Activated CD4-positive, alpha-beta T cell treated with anti-CD3 and anti-CD28 coated beads for 48 hours (primary cell): ENCODE measurements at places on chromosomes 4 and X.

DNA sequence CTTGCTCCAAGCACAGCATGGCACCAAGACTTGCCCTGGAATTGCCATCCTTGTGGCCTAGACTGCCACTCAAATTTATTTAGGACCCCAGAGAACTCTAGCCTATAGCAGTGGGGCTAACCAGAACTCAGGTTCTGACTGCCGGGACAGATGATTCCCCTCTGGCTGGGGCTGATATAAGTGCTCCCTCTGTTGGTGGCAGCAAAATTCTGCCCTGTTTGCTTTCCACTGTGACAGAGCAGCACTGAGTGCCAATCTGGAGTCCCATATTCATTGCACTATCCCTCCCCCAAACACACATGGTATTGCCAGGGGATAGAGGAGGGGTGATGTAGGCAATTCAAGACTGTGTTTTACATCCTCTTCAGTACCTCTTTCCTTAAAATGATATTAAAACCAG lies 1081.9 kb downstream of the FAT4 start:
- no peak for DNase-seq

GRCh38 chr4:121995790-121996537 lies 44.1 kb upstream of the TRPC3 start:
- DNase-seq = no peak

DNA sequence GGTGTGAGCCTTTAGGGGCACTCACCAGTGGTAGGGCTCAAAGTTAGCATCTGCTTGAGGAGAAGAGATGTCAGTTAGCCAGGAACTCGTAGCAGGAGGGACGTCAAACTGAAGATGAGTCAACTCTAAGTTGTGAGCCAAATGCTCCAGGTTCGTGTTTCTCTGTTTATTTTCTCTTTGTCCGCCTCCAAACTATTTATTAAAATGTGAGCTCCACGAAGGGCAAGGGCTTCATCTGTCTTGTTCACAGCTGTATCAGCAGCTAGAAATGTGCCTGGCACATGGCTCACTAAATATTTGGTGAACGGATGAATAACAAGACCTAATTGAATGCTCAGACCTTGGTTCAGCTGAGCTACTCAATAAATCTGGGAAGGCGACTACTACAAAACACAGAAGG lies 248.9 kb downstream of the BCOR start:
- no peak for DNase-seq

DNA sequence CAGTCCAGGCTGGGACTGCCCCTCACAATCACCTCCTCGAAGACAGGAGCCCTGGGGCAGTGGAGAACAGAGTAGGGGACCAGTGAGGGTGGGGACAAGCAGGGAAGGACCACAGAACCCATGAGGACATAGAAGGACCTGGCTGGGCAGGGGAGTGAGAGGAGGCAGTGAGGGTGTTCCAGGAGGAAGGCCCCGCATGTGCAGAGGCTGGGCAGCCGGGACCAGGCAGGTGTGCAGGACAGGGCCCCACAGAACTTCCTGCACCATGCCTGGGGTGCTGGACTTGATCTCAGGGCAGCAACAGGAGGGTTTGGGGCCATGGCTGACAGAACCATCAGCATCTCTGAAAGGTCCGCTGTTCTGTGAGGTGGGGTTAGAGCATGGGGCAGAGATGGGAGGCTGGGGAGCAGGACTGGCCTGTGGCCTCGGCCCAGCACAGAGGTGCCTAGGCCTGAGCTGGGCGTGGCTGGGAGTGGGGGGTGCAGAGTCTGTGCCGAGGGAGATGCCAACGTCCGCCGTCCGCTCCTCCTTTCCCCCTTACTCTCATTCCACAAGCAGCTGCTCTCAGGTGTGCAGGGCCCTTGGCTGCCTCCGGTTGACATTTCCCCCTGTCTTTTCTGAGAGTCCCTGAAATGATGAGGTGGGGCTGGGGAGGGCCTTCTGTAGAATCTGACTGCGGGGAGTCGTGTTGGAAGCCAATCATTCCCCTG lies 40.8 kb downstream of the EVC start:
- DNase-seq = no peak

DNA sequence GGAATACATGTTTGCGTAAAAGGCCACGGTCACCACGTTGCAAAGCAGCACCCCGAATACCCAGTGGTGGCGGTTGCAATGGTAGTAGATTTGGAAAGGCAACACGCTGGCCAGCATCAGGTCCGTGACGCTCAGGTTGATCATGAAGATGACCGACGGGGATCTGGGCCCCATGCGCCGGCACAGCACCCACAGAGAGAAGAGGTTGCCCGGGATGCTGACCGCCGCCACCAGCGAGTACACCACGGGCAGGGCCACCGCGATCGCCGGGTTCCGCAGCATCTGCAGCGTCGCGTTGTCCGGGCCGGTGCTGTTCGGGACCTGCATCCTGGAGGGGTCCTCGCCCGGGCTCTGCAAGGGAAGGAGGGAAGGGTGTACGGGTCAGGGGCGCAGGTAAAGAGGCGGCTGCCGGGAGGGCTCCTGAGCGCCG lies 13.5 kb upstream of the ASMTL start:
- peak; percentile 2 for DNase-seq

GRCh38 chrX:69466546-69466945 lies 37.6 kb upstream of the NALF2 start:
- DNase-seq = no peak

- no peak for DNase-seq
These were observed at the start of gene CT83 for GRCh38 chrX:116462822-116463221. TSS of gene CT83 (minus strand) at chrX:116462976. CDS start at chrX:116462856, 120 bp downstream.

DNA sequence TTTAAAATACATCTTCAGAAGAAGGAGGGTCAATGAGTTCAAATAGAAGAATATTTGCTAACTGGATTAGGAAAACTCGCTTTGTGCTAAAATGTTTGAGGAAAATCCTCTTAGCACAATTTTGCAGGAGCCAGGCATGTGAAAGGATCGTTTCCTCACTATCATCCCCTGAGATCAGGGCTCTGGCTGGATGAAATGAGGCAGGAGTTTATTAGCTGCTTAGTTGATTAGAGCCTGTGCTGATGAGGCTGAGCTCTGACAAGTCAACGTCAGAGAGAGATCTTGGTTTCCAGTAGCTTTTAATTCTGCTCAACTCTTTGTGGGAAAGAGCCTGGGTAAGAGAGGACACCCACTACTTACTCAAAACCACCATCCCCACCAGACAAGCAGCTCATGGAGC lies 8.0 kb upstream of the DRD5 start:
- DNase-seq = no peak

DNA sequence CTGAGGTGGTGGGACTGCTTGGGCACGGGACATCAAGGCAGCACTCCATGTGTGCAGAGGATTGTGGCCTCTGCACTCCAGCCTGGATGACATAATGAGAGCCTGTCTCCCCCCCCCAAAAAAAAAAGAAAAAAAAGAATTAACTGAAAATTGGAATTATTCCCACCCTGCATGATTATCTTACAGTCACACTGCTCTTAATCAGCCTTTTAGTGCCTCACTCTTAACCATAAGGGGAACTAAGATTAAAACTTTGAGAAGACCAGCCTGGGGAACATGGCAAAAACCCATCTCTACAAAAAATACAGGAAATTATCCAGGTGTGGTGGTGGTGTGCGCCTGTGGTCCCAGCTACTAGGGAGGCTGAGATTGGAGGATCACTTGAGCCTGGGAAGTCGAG lies 94.6 kb downstream of the UBE2K start:
- no peak for DNase-seq

DNA sequence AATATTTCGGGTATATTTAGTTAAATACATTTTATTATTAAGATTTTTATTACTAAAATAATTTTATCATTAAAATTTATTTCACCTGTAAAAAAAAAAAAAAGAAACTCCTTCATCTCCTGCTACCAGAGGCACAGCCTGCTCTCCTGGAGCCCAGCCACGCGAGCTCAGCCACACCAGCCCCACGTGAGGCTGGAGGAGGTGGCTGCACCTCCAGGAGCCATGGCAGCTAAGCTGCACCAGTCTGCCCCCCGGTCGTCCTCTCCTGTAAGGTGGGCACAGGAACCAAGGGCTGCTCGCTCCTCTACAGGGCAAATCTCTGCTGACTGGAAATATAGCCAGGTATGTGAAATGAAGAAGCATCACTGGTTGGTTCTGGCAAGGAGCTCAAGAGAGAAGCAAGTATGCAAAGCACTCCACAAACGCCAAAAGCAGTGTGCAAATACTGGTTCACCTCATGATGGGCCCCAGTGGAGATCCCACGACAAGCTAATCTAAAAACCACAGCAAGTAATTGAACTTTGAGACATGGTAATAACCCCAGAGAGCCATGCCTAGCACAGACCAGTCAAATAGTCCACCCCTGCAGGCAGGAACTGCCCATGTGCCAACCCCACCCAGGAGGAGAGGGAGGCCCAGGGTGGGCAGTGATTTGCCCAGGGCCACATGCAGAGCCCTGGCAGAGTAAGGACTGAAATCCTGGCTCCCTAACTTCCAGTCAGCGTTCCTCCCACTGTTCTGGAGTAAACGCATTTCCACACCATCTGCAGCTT lies 90.1 kb downstream of the WFS1 start:
- no peak for DNase-seq

DNA sequence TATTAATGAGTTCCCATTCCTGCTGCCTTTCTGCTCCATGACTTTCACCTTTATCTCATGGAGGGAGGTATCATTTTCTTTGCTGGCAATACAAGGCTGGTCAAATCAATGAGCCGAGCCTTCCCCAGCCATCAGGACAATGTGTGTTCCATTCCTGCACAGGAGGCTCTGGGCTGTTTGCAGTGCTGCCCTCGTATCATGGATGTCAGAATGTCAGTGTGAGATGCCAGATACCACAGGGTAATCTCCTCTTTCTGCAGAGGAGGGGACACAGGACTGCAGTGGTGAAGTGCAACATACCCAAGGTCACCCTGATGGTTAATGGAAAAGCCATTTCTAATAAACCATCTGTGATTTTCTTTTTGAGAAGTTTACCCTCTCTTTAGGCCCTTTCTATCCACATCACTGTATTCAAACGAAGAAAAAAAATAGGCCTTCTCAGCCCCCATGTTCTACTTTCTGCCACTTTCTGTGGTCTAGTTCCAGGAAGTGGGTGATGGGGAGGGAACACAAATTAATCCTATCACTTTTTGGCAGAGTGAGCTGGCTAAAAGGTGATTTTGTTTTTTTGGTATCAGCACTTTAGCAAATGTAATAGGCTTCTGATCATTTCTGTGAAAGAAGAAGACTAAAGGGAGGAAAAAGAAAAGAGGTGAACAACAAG lies 490.2 kb upstream of the BOD1L1 start:
- DNase-seq = no peak

- no peak for DNase-seq
These were observed 165.3 kb upstream of the BCOR start for GRCh38 chrX:40263014-40263560.

GRCh38 chrX:110188701-110189558 lies 129.0 kb downstream of the AMMECR1 start:
- DNase-seq = no peak

DNA sequence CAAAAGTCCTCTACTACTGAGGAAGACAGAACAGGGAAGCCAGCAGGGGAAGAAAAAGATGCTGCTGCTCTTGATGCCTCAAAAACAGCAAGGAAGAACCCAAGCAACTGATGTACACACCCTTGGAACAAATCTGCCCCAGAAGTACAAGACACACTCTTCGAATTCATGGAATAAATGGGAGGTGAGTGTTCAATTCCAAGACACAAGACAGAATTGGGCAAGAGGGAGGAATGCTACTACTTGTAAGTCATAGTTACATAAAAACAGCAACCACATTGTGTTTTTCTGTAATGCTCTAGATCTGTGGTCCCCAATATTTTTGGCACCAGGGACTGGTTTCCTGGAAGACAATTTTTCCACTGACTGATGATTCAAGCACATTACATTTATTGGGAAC lies 58.0 kb upstream of the H2AZ1 start:
- DNase-seq = no peak

GRCh38 chr4:111213531-111213930 lies 590.7 kb upstream of the PITX2 start:
- DNase-seq = no peak

DNA sequence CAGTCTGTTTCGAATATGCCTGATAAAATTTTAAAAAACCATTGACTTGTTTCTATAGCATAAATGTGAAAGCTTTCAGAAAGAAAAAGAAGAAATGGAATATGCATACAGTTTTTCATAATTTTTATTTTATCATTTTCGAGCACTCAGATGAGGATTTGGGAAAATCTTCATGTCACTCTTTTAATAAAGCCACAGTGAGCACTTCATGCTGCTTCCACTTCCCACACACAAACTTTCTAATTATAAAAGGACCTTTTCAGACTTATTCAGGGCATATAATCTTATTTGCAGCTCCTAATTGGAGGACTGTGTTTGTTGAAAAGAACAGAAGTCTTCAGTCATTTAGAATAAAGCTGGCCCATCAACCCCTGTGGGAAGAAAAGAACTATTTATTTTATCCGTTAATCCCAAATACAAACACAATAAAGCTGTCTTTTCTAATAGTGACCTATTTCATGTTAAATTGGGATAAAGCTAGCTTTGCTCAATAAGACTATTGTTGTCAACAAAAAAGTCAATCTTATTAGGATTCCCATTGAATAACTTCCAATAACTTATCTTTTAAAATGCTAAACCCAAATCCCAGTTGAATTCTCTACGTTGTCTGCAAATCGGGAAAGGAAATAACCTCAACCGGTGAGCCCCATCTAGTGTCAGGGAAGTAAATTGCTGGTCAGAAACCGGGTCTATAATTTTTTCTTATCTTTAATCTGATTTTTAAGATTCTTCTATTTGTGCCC lies 211.5 kb downstream of the PDGFRA start:
- peak; percentile 3 for DNase-seq

DNA sequence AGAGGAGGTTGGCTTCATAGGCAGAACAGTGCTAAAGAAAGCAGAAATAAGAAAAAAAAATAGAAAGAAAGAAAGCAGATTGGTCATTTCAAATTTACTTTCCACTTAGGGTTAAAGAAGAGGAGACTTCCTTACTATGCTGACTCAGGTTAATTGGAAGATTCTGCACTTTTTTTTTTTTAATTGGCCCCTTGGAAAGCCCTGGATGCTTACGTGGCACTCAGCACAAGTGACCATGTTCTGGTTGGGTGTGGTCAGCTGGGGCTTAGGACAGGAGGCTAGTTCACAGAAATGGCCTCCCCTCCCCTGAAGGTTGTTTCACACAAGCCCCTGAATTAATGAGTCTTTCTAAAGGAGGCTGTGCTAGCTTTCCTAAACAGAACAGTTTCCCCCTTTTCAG lies 14.5 kb downstream of the MAGEA9B start:
- DNase-seq = no peak

GRCh38 chr4:170818786-170819185 lies 729.0 kb upstream of the AADAT start:
- no peak for DNase-seq

- DNase-seq = no peak
These were observed 15.8 kb downstream of the GLRA3 start for GRCh38 chr4:174813292-174813691.

DNA sequence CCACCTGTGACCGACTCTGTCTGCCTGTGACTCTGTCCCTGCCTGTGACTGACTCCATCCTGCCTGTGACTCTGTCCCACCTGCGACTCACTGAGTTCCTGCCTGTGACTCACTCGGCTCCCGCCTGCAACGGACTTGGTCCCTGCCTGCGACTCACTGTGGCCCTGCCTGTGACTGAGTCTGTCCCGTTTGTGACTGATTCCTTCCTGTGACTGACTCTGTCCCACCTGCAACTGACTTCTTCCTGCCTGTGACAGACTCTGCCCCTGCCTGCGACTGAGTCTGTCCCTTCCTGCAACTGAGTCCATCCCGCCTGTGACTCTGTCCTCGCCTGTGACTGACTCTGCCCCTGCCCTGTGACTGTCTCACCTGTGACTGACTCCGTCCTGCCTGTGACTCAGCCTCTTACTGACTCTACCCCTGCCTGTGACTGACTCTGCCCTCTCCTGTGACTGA lies 9.6 kb upstream of the UVSSA start:
- peak; percentile 86 for DNase-seq

GRCh38 chrX:46279925-46280313 lies 265.3 kb downstream of the ZNF674 start:
- no peak for DNase-seq
